ENCODE measurements at places on chromosomes 7 and 10.
A peak's percentile ranks its signal among the peaks of the same experiment; 100 is the strongest.

DNA sequence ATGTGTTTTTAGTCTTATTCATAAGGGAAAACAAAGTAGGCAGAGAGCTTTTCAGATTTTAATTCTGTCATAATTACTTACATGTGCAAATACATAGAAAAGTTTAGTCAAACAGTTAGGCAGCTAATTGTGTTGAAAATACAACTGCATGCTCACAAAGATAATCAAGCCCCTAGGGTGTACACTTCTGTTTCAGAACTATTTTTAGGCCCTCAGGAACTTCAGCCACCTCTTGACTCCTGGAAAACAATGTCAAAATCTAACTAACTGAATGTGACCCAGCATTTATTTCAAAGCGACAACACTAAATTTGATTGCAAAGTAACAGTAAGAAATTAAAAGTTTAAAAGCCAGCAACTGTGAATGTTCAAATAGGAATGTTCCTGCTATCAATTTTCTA is 599.0 kb upstream of the LRRTM3 start:
- DNase-seq: no peak

DNA sequence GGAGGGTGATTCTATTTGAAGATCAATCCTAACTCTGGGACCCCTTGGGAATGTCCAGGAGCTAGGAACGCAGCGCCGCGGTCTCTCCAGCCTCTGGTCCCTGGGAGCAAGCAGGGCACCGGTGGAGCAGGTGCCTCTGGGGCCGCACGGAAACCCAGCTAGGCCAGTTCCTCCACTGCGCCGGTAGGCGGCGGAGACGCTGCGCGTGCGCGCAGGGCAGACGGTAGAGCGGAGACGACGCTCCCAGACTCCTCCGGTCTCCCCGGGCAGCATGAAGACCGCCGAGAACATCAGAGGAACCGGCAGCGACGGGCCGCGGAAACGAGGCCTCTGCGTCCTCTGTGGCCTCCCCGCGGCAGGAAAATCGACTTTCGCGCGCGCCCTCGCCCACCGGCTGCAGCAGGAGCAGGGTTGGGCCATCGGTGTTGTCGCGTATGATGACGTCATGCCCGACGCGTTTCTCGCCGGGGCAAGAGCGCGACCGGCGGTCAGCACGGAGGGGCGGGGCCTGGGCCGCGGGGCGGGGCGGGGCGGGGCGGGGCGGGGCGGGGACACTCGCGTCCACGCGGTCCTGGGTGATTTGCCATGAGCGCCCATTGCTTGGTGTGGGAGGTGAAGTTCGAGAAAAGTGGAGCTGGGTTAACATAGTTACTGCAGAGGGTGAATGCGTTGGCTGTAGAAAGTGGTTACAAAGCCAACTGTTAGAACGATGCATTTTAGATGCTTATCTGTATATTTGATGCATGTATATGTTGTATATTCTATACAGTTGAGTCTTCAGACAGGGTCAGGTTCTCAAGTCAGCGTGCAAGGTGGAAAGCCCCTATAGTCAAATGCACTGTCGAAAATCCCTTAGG is at the start of gene PSTK:
Gene PSTK (plus strand): TSS at position 193 of the 857 bp plus-strand sequence. CDS start 79 bp downstream, at position 272.
- DNase-seq: peak; percentile 86

GRCh38 chr7:135236727-135237126 is 3.1 kb downstream of the STRA8 start:
- DNase-seq: no peak

DNA sequence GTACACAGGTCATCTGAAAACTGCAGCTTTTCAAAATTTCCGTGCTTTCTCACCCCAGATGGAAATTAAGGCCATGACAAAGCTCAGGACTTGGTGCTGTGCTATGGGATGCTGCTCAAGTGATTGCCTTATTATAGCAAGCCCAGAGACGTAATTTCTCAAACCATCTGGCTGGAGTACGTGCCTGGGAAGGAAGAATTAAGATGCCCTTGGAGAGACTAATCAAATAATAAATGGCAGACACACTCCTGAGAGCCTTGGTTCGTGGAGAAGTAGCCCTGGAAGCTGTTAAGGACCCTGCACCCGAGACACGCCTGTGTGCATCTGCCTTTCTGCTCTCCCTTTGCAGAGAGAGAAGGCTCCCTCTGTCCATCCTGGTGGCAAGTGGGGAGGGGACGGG is 38.3 kb upstream of the PRLHR start:
- DNase-seq: no peak

GRCh38 chr10:113959383-113959760 is 84.3 kb upstream of the ADRB1 start:
- DNase-seq: no peak

DNA sequence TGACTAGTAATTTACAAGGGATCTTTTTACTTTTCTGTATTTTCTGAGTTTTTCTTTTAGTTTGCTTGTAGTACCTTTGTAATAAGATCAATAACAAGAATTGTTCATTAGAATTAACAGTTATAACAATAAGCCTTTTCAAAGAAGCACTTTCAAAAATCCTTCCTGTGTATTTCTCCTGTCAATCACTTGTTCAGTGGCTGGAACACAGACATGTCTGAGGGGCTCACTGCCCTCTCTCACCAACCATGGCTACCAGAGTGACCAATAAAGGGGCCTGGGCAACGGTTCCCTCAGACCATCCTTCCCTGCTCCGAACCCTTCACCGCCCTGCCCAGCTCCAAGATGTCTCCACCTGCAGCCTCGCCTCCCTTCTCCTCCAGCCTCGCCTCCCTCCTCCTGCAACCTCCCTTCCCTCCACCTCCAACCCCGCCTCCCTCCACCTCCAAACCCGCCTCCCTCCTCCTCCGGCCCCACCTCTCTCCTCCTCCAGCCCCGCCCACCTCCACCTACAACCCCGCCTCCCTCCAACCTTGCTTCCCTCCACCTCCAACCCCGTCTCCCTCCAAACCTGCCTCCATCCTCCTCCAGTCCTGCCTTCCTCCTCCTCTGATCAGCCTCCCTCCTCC is 353.4 kb downstream of the TNS3 start:
- no peak for DNase-seq

GRCh38 chr7:98133621-98134303 is 27.1 kb downstream of the LMTK2 start:
- DNase-seq: no peak

- DNase-seq: no peak
Measured at GRCh38 chr10:37490266-37490665, 364.9 kb downstream of the ANKRD30A start.

GRCh38 chr7:93890041-93890463 is 501 bp downstream of the TFPI2 start:
- no peak for DNase-seq

DNA sequence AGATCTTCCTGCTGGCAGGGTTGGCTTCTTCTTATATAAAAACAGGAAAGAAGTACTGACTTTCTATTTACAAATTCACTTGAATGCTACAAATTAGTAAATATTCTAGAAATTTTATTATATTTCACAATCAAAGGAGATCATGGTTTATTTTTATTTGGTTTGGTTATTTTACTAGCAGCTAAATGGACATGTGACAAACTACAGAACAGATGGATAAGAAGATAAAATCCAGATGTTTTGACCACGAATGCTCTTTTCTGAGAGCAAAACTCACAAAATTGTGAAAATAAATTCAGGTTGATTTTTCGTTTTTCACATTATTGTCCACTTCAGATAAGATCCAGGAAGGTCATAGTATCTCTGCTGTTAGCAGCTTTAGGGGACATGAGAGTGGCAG is 55.4 kb downstream of the CACNA2D1 start:
- DNase-seq: no peak

Data from stimulated activated CD4-positive, alpha-beta T cell treated with anti-CD3 and anti-CD28 coated beads, Interleukin-4, amount 100 ng/mL, for 4 hours (primary cell).